ENCODE measurements at places on chromosomes 13 and 19.

DNA sequence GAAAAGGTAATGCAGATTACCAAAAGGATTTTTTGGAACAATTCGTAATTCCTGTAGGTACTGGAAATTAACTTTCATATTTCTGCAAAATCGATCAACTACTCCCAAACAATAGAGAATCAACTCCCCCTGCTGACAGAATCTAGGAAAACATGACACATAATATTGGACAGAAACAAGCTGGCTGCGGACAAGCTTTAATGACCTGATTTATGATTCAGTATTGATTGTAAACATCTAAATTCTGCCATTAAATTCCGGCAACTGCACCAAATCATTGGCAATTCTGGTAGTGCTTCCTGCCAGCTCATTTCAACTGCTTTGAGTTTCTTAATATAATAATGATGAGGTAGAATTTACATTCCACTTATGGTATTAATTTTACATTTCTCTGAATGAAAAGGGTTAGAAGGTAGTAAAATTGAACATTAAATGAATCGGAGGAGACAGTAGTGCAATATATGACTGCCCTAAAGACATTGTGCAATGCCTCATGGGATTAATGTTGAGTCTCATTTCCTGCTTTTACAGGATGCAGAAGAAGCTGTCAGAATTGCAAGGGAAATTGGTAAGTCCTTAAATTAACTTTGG, 146.5 kb downstream of the PCCA start:
- no peak for DNase-seq

DNA sequence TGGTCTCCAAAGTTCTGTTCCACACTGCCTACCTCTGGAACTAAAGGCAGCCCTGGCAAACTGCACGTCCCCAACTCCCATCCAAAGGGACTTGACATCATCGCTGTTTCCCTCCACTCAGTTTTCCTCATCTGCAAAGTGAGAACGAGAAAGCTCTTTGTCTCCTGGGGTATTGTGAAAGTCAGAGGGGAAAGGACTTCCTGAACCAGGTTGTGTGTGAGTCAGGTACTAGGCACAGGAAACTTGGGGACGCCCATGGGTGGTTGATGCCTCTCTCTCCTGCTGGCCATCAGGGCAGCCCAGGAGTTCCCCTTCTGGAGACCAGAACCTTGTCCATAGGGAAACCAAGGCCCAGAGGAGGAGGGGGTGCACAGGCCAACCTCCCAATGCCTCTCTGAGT, 4.7 kb downstream of the CRLF1 start:
- no peak for DNase-seq

GRCh38 chr13:97548138-97548537, 114.2 kb downstream of the RAP2A start:
- DNase-seq: no peak

DNA sequence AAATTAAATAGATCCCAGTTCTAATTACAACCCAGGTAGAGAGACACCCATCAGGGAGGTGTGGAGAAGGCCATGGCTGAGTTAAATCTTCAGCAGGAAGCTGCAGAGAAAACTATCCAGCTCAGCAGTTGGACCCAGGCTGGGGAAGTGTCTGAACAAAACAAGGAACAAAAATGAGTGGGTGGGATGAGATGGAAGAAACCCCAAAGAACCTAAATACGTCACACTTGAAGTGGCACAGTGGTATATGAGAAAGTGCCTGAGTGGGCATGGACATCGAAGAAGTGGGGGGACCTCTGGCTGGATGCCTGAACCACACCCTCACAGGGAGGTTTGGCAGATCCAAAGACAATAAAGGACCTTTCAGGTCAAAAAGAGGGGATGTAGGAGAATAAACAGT, 3.5 kb upstream of the EPHX3 start:
- no peak for DNase-seq

DNA sequence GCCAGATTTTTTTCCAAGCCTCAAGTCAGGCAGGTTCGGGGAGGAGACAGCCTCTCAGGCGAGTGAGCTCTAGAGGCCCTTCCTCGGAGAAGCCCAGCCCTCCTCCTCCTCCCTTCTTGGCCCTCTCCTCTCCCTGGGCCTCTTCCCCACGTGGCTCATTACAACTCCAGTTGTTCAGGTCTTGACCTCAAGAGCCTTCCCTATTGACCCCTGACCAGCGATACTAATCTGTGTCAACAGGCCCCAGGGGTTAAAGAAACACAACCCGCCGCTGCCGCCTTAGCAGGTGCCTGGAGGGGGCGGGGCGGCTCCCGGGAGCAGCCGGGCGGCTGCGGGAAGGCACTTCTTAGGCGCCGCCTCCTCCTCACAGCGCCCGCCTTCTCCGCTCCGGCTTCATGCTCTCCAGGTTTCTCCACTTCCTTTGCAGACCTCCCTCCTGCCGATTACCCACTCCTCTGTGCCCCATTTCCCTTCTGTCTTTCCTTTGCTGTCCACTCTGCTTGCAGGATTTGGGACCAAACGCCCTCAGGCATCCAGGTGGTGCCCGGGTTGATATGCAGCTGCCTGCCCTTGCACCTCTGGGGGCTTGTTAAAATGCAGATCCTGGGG, 51.0 kb downstream of the LYL1 start:
- no peak for DNase-seq

DNA sequence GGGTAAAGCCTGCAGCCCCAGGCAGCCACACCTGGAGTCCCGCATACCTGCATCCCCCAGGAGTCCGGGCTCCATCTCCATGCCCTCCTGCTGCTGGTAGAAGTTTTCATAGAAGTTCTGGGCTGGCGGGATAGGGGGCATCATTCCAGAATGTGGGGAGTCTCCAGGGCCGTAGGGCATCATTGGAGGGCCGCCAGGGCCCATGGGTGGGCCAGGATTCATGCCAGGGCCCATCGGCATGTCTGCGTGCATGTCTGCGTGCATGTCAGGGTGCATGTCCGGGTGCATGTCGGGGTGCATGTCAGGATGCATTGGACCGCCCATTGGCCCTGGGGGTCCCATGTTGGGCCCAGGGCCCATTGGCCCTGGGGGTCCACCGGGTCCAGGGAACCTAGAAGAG, 23.3 kb upstream of the TMEM160 start:
- DNase-seq: no peak

DNA sequence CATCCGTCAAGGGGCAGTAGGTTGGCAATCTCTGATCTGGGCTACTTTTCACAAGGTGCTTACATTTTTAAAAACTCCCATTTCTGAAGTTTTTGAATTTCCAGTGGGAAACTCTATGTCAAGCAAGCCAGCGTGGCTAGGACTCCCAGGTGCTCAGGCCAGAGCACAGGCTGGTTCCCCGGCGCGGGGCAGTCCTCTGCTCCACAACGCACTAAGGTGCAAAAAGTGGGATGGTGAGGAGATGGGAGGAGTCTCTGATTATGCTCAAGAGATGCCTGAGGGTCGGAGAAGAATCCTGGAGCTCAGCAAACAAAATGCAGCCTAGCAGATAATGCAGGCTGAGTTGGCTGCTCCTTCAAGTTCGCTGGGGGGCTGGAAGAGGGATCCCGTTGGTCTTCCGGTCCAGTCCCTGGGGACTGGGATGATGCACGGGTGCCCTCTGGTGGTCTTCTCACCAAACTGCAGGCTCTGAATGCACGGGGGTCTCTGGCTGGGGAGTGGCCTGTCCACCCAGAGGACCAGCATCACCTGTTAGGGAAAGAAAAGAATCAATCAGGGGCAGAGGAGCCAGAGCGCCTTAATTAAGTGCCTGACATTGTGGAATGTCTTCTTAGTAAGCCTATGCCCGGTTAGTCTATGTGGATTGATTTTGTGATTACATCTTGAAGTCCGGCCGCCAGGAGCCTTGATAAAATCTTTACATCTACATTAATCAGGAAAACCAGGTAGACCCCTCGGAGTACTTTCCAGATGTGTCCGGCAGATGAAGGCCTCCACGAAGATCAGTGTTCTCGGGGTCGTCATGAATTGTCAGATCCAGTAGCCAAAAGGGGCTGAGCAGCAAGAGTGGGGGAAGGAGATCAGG, 244.4 kb upstream of the MAB21L1 start:
- DNase-seq: no peak

GRCh38 chr13:113421673-113422270, 31.5 kb downstream of the ADPRHL1 start:
- no peak for DNase-seq

GRCh38 chr13:31761951-31762350, 22.6 kb downstream of the RXFP2 start:
- DNase-seq: no peak

GRCh38 chr13:30584051-30584731, 33.5 kb upstream of the USPL1 start:
- no peak for DNase-seq

DNA sequence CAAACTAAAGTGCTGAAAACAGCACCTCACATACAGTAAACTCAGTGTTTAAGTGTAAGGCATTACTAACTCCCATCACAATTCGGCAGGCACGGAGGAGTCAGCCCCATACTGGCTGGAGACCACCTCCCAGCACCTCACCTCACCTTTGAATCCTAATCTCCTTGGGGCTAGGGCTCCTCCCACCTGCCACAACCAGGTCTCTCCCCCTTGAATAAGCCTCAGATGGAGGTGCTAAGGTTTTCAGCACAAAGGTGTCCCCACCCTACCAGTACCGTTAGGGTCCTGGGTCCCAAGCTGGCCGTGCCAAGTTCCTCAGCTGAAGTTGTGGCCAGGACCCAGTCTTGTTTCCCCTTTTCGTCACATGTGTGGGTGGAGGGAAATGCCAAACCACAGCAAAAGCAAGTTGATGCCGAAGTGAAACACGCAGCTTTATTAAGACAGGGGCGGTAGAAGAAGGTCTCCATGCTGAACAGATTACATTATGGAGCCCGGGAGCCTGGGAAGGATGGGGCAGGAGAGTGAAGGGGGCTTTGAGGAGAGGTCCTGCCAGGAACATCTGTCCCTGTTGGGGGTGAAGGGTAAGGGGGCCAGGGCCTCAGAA, at the start of gene IGFLR1:
IGFLR1 (minus strand) TSS at position 332 of the 604 bp plus-strand sequence. CDS start 1,272 bp downstream, outside the sequence.
- DNase-seq: no peak

GRCh38 chr19:18091217-18091608, 4.5 kb upstream of the IL12RB1 start:
- peak; percentile 62 for DNase-seq

GRCh38 chr13:44574466-44574855, 1.7 kb downstream of the TSC22D1 start:
- no peak for DNase-seq

DNA sequence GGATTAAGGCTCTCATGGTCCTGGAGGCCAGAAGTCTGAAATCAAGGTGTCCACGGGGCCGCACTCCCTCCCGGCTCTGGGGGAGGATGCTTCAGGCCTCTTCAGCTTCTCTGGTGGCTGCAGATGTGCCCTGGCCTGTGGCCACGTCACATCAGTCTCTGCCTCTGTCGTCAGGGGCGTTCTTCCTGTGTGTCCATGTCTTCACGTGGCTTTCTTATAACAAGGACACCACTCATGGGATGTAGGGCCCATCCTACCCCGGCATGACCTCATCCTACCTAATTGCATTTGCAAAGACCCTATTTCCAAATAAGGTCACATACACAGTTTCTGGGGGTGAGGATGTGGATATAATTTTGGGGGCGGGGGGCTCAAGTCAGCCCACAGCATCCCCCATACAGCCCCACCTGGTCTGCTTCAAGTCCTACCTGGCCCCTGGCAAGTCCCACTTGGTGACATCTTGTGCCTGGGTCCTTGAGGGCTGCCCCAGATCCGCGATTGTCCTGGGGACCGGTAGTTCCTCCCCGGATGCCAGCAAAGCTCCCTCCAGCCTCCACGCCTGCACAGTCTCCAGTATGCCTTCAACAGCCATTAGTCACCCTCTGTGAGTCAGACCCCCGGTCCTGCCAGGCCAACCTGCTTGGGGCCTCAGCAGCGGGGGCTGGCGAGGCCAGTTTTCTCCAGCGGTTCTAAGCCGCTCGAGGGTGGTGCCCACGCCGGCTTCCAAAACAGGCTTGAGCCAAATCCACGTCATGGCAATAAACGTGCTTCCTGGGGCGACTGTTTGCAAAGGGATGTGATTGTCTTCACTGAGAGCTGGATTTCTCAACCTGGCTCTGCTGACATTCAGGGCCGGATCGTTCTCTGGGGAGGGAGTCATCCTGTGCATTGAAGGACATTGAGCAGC, 32.2 kb downstream of the MYO9B start:
- no peak for DNase-seq

DNA sequence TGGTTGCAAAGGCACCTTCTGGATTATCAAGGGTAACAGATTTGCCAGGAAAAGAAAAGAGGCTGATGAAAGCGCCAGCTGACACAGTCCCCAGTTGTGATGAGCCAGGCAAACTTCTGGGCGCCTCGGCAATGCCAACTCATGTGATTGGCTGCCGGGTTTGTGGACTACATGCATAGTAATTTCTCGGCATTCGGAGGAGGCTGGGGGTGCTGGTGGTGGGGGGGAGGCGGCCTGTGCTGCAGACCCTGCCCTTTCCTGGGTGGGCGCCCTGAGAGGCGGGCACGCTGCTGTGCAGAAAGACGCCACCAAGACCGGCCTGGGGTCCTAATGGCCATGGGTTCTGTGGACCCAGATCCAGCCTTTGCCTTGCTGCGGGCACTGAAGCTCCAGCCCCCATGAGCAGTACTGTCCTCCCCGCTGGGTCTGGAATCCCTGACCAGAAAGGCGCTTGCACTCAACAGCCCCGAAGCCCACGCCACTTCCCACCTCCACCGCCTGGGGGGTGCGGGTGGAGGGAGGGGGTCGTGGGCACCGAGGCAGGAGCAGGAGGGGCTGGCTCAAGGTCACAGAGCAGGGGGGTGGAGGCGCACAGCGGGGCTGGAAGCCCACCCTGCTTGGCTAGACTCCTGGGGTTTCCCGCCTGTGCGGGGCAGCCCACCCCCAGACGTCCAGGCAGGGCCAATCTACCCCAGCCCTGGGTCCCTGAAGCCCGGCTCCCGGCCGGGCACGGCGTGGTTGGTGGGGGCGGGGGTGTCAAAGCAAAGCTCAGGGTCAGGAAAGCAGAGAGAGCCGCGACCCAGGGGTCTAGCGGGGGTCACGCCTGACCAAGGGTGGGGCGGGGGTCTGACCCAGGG, 1.0 kb downstream of the DIRAS1 start:
- DNase-seq: no peak

- DNase-seq: no peak
Observed at GRCh38 chr19:38492181-38492813, 58.8 kb downstream of the RYR1 start.

GRCh38 chr19:11252665-11253355, 9.5 kb downstream of the DOCK6 start:
- DNase-seq: no peak

DNA sequence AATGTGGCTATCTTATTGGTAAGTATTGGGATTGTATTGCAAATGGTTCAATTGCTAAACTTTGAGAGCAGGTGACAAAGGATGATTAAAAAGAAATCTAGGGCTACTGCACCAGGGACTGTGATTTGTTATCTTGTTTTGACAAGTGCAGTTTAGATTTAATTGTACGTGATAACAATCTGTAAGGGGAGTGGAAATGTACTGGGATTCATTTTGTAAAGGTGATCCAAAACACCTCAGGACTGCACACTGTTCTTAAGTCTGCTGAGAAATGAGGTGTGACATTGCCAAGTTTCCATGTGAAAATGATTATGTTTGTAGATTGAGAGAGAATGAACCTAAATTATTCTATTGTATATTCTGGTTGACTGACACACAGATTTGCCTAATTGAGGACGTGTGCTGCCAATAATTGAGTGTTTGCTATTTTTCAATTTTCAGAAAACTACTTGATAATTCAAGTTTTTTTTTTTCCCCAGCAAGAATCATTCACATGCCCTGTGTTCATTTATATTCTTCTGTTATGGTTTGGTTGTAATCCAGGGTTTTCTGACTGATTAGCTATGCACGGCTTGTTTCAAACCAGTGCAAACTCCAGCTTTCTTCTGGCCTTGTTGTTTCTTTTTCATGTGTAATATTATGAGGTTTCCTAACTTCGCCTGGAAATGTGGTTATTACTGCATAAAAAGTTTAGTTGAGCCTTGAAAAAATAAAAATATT, 308.0 kb downstream of the OLFM4 start:
- no peak for DNase-seq

- no peak for DNase-seq
Observed at GRCh38 chr19:23075031-23075733, 41.6 kb upstream of the ZNF730 start.

Data from stimulated activated CD4-positive, alpha-beta T cell treated with anti-CD3 and anti-CD28 coated beads, Interleukin-15, amount 100 ng/mL, for 1 hour (primary cell).